ENCODE measurements at places on chromosomes 12 and 14.
A peak's percentile ranks its signal among the peaks of the same experiment; 100 is the strongest.

DNA sequence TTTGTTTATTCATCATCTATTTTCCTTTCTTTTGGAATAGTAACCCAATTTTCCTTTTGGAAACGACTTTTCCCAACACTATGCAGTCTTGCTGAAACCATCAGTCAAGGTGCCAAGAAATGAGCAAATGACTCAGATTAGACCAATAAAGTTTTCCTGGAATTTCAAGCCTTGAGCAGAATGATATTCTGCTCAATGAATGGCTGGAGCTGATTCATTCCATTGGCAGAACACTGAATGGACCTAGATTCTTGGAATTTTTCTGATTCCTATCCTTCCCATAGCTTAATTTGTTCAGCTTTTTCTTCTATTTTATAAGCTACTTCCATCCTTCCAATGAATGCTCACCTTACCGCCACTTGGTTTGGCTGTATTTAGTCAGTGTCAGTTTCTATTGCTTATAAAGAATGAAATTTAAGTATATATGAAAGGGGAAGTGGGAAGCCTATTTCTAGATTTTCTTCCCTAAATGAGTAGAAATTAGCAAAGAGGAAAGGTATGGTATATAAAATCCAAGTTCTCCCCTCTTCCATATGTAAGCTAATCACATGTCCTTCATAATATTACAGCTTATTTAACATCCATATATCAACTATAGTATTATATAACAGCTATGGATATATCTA lies 89.0 kb downstream of the C14orf39 start:
- no peak for DNase-seq

DNA sequence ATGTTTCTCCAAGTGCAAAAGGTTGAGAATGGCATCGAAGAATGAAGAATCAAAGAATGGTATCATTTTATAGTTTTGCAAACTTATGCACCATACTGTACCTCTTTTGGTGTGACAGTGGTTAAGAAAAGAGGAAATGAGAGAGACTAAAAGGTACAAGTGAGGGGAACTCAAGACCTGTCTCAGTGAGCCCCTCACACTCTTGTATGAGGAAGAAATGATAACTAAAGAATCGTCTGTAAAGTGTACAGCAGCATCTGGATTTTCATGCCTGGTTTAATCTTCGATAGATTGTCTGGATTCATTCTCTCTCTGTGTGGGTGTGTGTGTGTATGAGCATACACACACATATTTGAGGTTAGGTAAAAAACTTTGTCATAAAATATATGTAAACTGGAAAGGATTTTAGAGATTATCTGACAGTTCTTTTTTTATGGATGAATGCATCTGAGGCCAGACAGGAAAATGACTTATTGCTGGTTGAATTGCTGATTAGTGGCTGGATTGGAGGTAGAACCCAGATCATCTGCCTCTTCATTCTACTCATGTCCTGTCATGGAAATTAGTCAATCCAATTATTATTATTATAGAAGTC lies 16.0 kb upstream of the SLC38A2 start:
- DNase-seq = no peak

DNA sequence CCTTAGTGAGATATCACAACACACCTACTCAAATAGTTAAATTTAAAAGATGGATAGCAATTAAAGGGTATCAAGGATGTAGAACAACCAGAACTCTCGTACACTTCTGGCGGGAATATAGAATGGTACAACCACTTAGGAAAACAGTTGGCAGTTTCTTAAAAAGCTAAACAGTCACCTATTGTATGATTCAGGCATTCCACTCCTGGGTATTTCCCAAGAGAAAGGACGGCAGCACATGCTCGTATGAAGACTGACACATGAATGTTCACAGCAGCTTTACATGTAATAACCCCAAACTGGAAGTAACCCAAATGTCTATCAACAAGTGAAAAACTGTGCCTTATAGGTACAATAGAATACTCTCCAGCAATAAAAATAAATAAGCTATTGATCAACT lies 465.2 kb downstream of the VRK1 start:
- no peak for DNase-seq

- peak; percentile 65 for DNase-seq
Observed at GRCh38 chr14:50338587-50338986, 26.5 kb downstream of the DMAC2L start.

- no peak for DNase-seq
Observed at GRCh38 chr12:102965281-102966155, 8.0 kb downstream of the ASCL1 start.

- DNase-seq = no peak
Observed at GRCh38 chr14:92507174-92507768, 6.3 kb upstream of the RIN3 start.

DNA sequence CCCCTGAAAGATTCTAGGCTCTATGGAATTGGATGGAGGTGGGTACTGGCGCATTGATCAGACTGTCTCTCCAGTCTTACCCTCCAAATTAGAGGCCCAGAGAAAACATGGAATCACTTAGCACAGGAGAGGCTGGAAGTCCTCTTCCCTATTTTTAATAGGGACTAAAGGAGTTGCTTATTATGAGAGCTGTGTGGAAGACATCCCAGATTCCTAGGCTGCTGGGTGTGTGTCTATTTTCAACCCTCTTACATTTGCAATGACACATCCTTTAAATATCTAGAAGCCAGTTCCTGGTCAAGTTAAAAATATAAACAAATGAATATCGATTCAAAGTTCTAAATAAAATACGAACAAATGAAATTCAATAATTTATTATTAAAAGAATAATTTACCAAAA lies 58.3 kb upstream of the ARID2 start:
- no peak for DNase-seq

GRCh38 chr12:89648211-89648930 lies 60.3 kb downstream of the ATP2B1 start:
- peak; percentile 45 for DNase-seq

- no peak for DNase-seq
Observed at GRCh38 chr12:13085968-13086686, 17.3 kb downstream of the GSG1 start.

- DNase-seq = no peak
Observed at GRCh38 chr12:5203274-5203673, 159.6 kb downstream of the KCNA5 start.

- no peak for DNase-seq
Observed at GRCh38 chr14:100994082-100994481, 90.6 kb upstream of the RTL1 start.

DNA sequence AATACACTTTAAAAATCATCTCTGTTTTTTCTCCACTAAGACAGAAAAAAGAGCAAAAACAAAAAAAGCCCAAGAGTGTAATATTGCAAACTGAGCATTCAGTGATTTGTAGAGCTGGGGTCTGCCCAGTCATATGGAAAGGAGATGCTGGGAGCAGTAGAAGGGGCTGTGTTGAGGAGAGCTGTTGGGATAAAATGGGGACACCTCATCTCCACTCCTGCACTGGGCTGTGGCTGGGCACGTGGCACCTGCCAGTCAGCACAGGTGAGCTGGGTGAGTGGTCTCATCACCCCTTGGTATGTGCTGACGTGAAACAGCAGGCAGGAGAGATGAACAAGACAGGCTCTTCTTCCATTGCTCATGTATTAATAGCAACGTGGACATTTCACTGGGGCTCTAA lies 217.4 kb downstream of the C12orf42 start:
- no peak for DNase-seq

- DNase-seq = no peak
Observed at GRCh38 chr14:69323266-69323998, 63.5 kb downstream of the GALNT16 start.

- no peak for DNase-seq
Observed at GRCh38 chr12:104750061-104750460, 208.0 kb downstream of the SLC41A2 start.

- DNase-seq = no peak
Observed at GRCh38 chr14:69587389-69587788, 12.7 kb upstream of the CCDC177 start.

DNA sequence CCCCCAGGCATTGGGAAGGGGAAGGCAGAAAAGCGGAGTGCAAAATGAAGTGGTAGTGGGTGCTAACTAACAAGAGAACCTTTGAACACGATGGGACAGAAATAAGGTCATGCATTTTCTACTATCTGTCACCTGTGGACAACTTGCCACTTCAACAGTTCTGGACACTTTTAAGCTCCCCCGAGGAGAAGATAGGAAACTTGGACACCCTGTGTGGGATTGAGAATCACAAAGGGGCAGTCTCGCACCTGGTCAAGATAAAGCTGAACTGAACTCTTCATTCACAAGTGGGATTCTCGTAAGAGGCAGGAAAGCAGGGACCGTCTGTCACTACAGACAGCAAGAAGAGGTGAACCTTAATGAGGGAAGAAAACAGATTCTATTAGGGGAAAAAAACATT lies 51.6 kb downstream of the EIF2S3B start:
- no peak for DNase-seq

GRCh38 chr14:41607304-41607775 lies 664 bp downstream of the LRFN5 start:
- no peak for DNase-seq

Measured in hematopoietic multipotent progenitor cell treated with erythropoietin and hydrocortisone succinate and interleukin-3 and kit ligand, for 17 days (in vitro differentiated cells).